Adrenal gland (tissue), 19 donors: ENCODE measurements at places on chromosomes 7 and 10. TPM values are rescaled to one million over a fixed set of nuclear protein-coding genes. Genes with fewer than 3 reads are reported as not detected.

DNA sequence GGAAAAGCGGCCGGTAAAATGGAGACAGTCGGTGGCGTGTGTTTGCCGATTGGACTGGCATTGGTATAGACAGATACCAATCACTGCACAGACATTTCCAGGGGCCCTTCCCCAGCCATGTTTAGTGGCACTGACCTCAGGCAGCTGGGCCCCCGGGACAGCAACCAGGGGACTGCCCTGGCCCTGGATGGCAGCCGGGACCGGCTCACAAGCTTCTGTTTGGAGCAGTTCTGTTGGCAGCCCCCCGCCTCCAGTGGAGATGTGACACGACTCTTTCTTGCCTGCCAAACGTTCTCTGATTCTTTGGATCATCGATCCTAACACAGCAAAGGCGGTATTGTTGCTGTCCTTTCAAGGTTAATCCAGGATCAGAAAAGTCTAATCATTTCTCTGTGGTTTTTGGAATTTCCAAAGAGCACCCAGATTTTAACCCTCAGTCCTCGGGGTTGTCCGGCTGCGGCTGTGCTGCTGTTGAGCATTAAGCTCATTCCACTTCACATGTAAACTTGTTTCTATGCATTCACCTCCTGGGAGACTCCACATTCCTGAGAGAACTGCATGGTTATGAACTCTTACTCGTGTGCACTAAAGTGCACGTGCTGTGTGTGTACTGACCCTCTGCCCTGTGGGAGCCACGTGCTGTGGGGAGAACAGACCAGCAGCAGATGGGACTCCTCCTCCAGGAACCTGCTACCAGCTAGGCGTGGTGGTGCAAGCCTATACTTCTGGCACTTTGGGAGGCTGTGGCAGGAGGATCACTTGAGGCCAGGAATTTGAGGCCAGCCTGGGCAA lies 46.0 kb downstream of the FOXK1 start:
- no peak for DNase-seq

DNA sequence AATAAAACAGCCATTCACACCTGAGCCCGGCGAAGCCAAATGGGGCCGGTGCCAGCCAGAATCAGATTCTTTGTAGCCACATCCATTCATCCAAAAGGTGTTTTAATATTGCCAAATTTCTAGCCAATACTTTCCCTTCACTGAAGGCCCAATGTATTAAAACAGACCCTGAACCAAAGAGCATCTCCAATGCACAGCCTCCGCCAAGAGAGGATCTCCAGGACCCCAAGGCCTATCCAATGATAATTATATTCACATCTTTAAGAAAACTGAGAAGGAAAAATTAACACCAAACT lies 12.2 kb downstream of the EBF3 start:
- no peak for DNase-seq

- DNase-seq, result peak; percentile 33
Observed at GRCh38 chr10:42952931-42953683, 123.8 kb upstream of the RET start.

DNA sequence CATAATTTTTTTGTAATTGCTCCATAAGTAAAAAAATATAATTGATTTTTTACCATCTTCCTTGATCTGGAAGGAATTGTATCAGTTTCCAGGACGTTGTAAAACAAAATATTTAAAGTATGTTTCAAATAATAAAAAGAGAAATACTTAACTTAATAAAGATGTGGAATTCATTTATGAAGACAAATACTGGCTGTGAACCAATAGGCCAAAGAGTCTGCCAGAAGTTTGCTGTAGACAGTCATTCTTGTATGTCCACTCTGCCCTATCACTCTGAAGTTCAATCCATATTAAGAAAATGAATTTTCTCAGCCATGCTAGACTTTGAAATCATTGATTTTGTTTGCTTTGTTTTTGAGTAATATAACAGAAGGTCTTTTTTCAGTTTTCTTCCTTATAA lies 256.4 kb downstream of the TRIL start:
- no peak for DNase-seq

- DNase-seq, result no peak
Observed at GRCh38 chr10:130369645-130370381, 233.6 kb downstream of the GLRX3 start.

DNA sequence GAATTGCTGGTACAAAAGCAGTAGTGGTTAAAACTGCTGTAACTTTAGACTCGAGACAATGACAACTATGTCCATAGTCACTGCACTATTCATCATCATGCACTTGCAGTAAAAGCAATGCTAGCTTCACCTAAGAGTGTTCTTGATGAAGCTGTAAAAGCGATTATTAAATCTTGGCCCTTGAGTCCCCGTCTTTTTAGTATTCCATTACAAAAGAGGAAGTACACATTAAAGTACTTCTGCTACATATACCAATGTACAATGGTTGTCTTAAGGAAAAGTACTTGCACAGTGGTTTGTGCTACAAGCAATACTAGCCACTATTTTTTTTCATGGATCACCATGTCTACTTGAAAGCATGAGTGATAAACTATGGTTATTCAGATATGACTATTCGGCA lies 78.3 kb downstream of the ATAD1 start:
- DNase-seq, result no peak

DNA sequence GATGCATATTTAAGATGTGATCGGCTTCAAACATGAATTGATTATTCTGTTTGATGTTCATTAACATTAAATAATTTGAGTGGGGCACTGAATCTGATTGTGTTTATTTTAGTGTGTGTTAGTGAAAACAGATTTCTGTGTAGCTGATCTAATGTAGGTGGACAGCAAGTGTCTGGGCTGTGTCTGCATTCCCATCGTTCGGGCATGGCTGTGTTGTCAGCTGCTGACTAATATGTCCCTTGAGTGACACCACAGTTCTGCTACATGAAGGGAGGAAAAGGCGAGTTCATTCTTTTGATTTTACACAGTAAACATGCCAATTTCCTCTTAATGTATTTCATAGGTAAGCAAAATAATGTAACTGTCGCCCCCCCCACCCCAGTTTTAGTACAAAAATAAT lies 203.0 kb downstream of the CNTNAP2 start:
- no peak for DNase-seq

DNA sequence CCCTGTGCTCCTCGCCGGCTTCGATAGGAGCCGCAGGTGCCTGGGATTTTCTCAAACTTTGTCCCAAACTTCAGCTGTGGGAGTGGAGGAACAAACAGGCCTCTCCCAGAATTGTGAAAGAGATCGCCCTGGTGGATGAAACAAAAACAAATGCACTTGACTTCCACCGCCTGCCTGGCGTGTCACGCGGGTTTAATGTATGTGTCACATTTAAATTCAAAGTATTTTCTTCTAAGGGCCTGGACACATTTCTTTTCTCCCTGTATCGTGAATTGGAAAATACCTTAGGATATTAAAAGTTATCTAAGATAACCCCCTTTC lies 694 bp upstream of the WASL start:
- DNase-seq, result no peak

DNA sequence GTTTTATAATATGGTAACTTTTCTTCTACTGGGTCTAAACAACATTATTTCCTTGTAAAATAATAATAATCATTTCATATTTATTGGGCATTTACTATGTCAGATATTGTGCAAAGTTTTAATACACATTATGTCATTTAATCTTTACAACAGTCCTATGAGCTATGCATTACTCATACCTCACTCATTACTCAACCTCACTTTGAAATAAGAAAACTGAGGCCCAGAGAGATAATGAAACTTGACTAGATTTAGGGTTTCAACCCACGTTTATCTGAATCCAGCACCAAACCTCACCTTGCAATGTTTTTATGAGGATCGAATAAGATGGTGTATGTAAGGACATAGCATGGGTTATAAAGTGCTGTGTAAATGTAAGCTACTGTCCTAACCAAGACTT lies 153.2 kb upstream of the SLC13A1 start:
- DNase-seq, result no peak

DNA sequence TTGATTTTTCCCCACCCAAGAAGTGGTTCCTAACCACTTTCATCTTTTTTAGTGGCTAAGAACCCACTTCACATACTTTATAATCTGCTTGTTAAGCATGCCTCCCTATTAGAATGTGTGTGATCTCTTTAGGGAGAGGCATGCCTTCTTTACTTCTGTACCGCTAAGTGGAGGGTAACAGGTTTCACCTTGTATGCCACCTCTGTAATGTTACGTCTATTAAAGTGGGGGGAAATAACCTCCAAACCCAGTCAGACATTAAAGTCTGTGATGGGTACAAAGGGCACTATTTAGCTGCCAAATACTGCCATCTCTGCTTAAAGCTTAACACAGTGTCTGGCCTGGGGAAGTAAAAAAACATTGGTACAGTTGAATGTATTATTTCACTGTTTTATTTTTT lies 51.9 kb downstream of the EPC1 start:
- DNase-seq, result no peak

- DNase-seq, result no peak
Observed at GRCh38 chr10:87642988-87643387, 16.7 kb upstream of the PAPSS2 start.

DNA sequence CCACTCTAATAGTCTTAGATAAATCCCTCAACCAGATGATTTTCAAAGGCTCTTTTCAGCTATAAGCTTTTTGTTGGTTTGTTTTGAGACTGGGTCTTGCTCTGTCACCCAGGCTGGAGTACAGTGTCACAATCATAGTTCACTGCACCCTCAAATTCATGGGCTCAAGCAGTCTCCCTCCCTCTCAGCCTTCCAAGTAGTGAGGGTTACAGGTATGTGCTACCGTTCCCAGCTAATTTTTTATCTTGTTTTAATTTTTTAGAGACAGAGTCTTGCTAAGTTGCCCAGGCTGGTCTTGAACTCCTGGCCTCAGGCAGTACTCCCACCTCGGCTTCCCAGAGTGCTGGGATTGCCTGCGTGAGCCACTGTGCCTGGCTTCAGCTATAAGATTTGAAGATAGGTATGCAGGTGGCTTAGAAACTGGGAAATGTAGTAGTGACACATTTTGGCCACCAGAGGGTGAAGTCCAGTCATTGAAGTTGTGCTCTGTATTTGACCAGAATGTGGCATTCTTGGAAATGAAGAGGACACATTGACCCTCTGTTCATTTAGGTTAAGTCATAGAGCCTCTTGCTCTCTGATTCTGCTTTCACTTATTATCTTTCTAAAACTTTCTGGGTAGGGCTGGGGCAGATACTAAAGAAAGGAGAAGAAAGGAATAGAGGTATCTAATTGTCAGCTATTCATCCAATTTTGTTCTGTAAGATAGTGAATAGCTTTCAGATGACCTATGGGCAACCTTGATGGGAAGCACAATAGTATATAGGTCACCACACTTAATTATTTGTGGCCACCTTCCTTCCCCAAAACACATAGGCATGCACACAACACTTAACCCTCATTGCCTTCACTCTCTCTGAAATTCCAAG lies 36.0 kb downstream of the R3HCC1L start:
- peak; percentile 29 for DNase-seq

- no peak for DNase-seq
Observed at GRCh38 chr7:36810032-36810431, 85.7 kb upstream of the AOAH start.

GRCh38 chr7:135974667-135975066 lies 2.5 kb downstream of the MTPN start:
- no peak for DNase-seq

GRCh38 chr7:55100544-55101327 lies 81.9 kb downstream of the EGFR start:
- DNase-seq, result peak; percentile 59

- no peak for DNase-seq
Observed at GRCh38 chr10:58464956-58465355, 47.7 kb upstream of the BICC1 start.

- no peak for DNase-seq
Observed at GRCh38 chr7:103130901-103131624, 17.8 kb downstream of the NAPEPLD start.

DNA sequence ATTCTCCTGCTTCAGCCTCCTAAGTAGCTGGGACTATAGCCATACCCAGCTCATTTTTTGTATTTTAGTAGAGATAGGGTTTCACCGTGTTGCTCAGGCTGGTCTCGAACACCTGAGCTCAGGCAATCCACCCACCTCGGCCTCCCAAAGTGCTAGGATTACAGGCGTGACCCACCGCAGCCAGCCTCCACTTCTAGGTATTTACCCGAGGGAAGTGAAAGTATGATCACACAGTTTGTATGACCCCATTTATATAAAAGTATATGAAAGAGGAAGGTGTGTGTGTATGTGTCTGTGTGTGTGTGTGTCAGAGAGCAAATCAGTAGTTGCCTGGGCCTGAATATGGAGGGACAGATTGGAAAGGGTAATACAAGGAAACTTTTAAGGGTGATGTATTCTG lies 2.0 kb upstream of the PURB start:
- no peak for DNase-seq

GRCh38 chr7:116742641-116743040 lies 70.6 kb downstream of the MET start:
- DNase-seq, result no peak

DNA sequence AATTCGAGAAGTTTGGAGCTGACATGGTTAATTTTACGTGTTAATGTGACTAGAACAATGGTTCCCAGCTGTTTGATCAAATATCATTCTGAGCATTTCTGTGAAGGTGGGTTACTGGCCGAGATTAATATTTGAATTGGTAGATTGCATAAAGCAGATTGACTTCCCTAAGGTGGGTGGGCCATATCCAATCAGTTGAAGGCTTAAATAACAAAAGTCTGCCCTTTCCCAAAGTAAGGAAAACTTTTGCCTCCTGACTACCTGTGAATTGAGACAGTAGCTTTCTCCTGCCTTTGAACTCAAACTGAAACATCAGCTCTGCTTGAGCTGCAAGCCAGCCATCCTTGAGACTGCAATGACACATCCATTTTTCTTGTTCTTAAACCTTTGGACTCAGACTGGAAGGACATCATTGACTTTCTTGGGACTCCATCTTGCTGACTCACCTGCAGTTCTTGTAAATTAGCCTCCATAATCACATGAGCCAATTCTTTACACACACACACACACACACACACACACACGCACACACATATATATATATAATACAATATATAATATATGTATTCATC lies 63.1 kb upstream of the LRRTM3 start:
- DNase-seq, result no peak

- DNase-seq, result no peak
Observed at GRCh38 chr10:131230641-131231322, 80.7 kb downstream of the TCERG1L start.

DNA sequence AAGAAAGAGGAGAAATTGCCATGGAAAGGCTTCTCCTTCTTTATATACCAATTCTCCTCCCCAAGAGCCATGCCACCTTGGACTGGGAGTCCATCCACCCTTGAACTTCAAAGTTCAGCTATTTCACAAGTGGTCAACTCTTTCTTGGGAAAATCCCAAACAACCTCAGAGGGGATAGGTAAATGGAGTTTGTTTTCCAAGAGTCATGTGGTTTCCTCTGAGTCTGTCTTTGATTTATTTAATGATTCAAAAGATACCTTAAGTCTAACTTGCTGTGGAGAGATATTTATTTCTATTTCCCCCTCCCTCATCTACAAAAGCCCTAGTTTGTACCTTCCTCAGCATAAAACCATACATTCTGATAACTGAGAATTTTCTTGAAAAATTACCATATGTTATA lies 758.6 kb upstream of the IGFBP3 start:
- no peak for DNase-seq

Gene SEC61A2
- total RNA-seq, result 6.0 TPM

Gene SFTPA1
- not detected for total RNA-seq

Gene RNF32
- total RNA-seq, result 0.84 TPM

Gene ELAPOR2
- total RNA-seq, result 6.6 TPM

Gene SLC13A1
- total RNA-seq, result not detected

Gene LEP
- total RNA-seq, result 0.34 TPM

Gene ZNF485
- total RNA-seq, result 3.2 TPM

Gene TAS2R5
- total RNA-seq, result not detected

Gene CTNNA3
- total RNA-seq, result 0.55 TPM

Gene FOXP2
- 4.7 TPM for total RNA-seq

Gene IFT22
- 24.7 TPM for total RNA-seq
